NCI-H2081 treated with DMSO at 0.1 percent for 48 hours (cell line): ENCODE measurements at places on chromosomes 5 and 9.

DNA sequence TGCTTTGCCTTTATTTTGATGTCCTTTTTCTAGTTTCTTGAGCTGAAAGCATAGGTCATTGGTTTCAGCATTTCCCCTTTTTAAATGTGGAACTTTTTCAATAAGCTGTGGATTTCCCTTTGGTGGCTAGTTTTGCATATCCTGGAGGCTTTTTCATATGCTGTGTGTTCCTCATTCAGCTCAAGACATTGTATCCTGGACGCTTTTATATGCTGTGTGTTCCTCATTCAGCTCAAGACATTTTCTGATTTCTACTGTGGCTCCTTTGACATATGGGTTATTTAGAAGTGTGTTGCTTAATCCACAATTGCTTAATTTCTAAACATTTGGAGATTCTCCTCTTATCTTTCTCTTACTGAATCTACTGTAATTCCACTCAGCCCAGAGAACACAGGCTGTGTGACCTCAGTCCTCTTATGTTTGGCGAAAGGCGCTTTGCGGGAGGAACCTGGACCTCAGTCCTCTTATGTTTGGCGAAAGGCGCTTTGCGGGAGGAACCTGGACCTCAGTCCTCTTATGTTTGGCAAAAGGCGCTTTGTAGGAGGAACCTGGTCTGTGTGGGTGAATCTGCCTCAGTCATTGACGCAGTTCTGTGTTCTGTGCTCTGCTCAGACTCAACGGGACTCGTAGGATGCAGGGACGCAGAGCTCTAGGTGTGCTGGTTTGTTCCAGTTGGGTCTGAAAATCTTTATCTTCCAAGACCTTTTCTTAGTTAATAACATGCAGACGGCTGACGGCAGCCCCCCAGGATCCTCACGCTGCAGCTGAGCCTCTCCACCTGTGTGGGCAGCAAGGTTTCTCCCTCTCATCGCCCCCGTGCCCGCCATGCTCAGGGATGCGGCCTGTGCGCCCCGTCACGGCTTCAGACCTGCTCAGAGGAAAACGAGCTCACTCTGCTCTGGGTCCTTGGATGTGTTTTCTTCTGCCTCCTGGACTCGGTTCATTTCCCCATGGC, 6.0 kb upstream of the SLC9A3 start:
- no peak for DNase-seq

DNA sequence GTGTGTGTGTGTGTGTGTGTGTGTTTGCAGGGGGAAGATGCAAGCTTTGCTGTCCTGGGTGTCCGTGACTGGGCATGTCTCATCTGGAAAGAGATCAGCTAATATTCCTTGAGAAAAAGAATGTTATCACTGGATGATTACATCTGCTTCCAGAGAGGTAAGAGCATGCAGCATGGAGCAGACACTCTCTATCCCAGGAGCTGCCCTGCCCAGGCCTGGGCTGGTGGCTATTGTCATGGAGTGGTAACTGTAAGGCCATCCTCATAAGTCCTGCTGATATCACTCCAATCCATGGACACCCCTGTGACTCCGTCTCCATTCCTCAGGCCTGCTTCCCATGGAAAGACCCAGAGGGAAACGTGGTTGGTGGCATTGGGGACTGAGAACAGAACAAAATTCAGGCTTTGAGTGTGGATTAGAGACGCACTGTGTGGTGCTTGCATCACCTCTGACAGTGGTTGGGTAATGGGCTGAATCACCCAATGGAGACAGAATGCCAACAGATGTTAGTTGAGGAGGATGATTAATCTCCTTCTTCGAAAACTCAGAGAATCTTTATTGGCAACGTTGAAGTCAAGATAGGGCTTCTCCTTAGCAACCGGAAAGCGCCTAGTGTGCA, 52.0 kb upstream of the KCNIP1 start:
- no peak for DNase-seq

- DNase-seq = no peak
Observed at GRCh38 chr9:134804871-134805270, 75.7 kb upstream of the FCN2 start.

GRCh38 chr9:87765521-87765920, 39.6 kb downstream of the CTSL start:
- no peak for DNase-seq

DNA sequence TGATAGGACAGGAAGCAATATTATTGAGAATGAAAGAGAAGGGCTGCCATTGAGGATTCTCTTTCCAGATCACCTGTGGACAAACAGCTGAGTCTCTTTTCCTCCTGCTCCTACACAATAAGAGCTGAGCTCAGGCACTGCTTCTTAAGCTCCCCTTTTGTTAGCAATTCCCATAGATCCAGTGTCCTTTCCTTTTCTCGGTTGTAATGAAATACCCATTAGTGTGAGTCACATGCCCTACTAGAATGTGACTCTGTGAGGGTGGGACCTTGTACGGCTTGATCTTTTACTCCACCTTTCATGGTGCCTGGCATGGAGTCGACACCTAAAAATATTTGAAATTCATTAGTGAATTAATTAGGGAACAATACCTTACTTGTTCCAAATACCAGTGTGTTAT, 269.2 kb downstream of the NR3C1 start:
- no peak for DNase-seq

GRCh38 chr5:77642738-77643653, 4.5 kb upstream of the OTP start:
- no peak for DNase-seq

DNA sequence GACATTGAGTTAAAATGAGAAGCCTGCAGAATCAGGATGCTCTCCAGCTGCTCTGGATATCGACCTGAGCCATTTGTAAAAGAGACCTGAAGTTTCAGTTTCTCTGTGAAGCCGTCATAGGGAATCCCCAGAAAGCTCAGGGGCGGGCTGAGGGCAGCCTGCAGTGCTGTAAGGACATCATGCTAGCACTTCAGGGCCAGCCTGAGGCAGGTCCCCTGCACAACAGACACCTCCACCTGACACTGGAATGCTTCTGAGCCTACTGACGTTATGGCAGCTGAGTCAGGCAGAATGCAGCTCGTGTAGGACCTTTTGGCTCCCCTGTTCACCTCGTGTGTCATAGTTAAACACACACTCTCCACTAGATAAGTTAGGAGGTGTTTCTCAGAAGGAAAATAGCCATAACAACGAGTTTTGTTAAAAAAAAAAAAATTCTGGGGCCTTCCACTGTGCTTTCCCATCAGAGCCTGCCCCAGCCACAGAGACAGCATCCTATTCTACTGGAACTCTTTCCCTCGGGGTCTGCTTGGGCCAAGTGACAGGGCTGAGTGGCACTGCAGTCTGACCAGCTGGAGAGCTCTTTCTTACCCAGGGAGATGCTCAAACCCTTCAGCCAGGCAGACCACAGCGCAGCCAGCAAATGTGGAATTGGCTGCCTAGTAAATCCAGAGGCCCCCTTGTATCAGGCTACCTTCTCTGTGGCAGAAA, 354.9 kb downstream of the DIRAS2 start:
- DNase-seq = no peak

GRCh38 chr5:178547753-178548415, 42.3 kb downstream of the COL23A1 start:
- DNase-seq = no peak

DNA sequence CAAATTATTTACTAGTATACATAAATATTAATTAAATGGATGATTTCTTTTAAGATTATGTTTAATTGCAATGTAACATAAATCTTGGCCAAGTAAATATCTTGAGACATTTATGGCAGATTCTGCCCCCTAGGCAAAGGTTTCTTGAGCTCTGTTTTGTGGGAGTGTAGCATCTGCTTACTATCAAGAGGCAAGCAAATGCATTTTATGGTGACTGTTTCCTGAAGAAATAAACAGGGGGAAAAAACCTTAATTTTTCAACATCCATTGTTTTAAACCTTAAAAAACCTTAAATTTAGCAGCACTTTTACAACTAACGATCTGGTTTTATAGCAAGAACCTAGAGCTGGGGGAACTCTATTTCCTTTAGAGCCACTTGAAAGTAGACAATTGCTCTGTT, 25.7 kb upstream of the FREM1 start:
- no peak for DNase-seq

DNA sequence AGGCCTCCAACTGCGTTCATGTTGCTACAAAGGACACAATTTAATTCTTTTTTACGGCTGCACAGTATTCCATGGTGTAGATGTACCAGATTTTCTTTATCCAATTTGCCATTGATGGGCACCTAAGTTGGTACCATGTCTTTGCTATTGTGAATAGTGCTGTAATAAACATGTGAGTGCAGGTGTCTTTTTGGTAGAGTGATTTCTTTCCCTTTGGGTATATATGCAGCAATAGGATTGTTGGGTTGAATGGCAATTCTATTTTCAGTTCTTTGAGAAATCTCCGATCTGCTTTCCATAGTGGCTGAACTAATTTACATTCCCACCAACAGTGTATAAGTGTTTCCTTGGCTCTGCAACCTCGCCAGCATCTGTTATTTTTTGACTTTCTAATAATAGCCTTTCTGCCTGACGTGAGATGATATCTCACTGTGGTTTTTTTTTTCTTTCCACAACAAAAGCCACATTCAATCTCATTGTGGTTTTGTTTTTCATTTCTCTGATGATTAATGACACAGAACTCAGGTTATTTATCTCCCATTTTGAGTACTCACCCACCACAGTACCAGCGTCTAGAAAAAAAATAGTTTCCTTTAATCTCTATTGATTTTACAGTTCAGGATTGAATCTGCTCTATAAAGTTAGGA, 21.9 kb downstream of the ARRDC3 start:
- DNase-seq = no peak

GRCh38 chr5:74394916-74395880, 245.3 kb downstream of the ENC1 start:
- no peak for DNase-seq

- no peak for DNase-seq
Observed at GRCh38 chr5:10552183-10553143, 11.4 kb upstream of the ANKRD33B start.

DNA sequence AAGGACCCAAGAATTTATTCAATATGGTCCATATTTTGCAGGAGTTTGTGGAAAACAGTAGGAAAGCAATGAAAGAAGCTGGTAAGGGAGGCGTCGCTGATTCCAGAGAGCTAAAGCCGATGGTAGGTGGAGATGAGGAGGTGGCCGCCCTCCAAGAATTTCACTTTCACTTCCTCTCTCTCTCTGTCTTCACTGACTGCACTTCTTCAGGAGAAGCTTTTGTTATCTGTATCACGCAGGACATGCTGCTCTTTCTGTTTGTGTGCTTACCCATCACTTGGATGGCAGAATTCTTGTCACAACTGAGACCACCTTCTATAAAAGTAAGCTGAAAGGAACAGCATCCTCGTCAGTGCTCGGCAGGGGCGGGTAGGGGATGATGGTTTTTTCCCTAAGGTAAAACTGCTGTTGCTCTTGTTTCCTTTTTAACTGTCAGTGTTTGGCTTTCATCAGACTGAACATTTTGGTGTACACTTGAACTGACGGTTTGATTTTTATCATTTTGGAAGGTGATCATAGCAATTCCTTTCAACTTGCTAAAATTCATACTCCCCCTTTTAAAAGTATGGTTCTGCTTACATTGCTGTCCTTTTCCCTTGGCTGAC, 62.4 kb upstream of the FSD1L start:
- no peak for DNase-seq

DNA sequence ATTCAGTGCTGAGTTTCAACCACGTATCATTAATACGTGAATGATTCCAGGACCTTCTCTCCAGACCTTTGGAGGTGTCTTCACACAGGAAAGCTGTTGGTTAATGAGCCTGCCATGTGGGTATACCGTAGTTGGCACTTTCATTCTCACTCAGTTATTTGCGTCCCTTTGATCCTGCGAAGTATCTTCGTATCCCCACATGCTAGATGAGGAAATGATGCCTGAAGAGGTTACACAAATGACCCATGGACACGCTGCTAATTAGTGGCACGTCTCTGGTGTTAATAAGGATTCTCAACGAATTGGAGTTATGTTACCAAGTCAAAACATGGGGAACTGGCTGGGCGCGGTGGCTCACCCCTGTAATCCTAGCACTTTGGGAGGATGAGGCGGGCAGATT, 65.7 kb upstream of the GNE start:
- no peak for DNase-seq

- DNase-seq = no peak
Observed at GRCh38 chr5:69502767-69503488, 10.3 kb downstream of the OCLN start.

- DNase-seq = no peak
Observed at GRCh38 chr5:157384971-157385709, 74.9 kb upstream of the NIPAL4 start.

DNA sequence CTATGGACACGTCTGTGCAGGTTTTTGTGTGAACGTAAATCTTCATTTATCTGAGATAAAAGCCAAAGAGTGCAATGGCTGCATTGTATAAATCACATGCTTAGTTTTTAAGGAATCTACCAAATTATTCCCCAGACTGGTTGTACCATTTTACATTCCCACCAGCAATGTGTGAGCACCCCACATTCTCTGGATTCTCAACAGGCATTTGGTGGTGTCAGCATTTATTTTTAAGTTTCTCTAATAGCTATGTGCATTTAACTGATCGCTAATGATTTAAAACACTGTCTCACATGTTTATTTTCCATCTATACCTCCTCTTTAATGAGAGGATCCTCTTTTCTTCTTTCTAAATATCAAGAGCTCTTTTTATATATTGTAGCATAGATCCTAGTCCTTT, 13.9 kb upstream of the ANKRD18A start:
- no peak for DNase-seq

DNA sequence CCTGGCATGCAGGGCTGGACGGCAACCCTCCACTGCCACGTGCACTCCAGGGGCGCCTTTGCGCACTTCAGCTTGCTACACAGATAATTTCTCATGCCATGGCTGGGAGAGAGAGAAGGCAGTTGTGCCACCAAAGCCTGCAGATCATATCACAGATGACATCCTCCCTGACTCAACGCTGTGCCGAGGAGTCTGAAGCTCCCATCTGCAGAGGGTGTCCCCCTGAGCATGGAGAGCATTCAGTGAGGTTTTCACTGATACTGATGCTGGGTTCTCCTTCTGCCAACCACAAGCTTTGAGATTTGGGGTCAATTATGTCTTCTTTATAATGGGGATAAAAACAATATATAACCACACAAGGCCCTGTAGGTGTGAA, 607.4 kb upstream of the ADAMTS16 start:
- DNase-seq = no peak

- no peak for DNase-seq
Observed at GRCh38 chr5:122985954-122986721, 50.4 kb downstream of the PPIC start.

- no peak for DNase-seq
Observed at GRCh38 chr5:84696651-84697050, 312.0 kb upstream of the EDIL3 start.

GRCh38 chr5:127307868-127308267, 17.3 kb downstream of the MEGF10 start:
- DNase-seq = no peak
